Ovary (tissue), 10 donors: ENCODE measurements at places on chromosomes 11 and 22. TPM values are rescaled to one million over a fixed set of nuclear protein-coding genes. Genes with fewer than 3 reads are reported as not detected.

- no peak for DNase-seq
These were observed 173.5 kb downstream of the TTC28 start for GRCh38 chr22:28506150-28506535.

- DNase-seq = no peak
These were observed 235.5 kb upstream of the ANO3 start for GRCh38 chr11:26096451-26096850.

- no peak for DNase-seq
These were observed 295.1 kb upstream of the ANO5 start for GRCh38 chr11:21897752-21898151.

DNA sequence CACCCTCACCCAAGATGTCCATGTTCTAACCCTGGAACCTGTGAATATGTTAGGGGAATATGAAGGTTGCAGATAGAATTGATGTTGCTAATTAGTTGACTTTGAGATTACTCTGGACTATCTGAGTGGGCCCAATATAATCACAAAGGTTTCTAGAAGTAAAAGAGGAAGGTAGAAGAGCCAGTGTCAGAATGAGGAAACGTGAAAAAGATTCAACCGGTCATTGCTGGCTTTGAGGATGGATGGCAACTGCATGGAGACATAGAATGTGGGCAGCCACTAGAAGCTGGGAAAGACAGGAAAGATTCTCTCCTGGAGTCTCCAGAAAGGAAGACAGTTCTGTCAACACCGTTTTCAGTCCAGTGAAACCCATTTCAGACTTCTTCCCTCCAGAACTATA is 86.6 kb downstream of the CLPB start:
- no peak for DNase-seq

DNA sequence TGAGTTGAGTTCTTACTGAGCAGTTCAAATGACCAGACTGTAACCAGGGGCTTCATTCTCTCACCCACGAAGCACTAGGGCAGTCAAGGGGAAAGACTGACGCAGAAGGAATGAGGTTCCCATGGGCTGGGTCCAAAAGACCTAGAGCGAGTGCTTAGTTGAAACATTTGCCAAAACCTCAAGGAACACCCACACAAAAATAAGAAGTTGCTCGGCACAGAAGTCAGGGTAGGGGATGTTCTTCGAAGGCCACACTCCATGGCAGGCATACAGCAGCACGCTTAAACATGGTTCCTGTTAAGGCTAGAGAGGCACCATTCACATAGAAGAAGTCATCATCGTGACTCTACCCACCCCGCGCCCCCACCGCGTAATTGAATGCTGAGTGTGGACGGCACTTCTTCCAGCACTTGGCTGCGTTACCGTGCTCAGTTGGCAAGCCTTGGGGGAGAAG is 52.9 kb downstream of the TIMP3 start:
- no peak for DNase-seq

GRCh38 chr11:77325159-77325558 is 23.7 kb upstream of the GDPD4 start:
- DNase-seq = no peak

- DNase-seq = no peak
These were observed 129.5 kb downstream of the MAML2 start for GRCh38 chr11:96213500-96213899.

DNA sequence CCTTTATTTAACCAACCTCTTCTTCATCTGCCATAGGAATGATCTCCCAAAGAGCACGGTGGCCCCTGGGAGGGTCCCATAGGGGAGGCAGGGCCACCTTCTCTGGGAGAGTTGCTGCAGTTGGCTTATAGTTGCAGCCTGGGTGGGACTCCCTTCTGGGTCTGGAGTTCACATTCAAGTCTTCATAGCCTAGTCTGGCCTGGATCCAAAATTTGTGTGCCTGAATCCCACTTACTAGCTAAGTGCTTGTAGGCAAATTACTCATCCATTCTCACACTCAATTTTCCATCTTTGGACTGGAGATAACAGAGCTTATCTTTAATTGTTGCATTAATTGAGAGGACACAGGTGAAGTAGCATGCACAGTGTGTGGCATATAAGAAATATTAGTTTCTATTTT is 163.6 kb downstream of the GRIK4 start:
- DNase-seq = no peak

DNA sequence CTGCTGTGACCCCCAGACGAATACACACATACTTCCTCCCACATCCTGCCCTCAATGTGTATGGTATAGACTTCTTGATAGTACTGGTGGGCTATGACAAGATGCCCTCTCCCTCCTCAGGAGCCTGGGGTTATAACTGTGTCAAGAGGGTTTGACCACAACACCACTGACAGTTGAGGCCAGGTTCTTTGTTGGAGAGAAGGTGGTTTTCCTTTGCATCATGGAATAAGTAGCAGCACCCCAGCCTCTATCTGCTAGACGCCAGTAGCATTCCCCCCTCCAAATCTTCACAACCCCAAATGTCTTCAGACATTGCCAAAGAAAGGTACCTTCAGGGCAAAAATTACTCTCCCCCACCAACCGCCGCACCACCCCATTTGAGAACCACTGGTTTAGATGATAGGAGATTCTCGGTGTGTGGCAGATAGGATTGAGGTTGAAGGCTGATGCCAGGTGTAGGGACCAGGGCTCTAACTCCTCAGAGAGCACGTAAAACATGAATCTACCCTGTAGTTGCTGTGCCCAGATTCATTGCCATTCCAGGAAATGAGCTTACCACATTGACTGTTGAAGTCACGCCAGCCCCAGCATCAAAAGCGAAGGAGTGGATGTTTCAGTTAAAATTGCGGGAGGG is 5.5 kb upstream of the MYO18B start:
- DNase-seq = no peak

DNA sequence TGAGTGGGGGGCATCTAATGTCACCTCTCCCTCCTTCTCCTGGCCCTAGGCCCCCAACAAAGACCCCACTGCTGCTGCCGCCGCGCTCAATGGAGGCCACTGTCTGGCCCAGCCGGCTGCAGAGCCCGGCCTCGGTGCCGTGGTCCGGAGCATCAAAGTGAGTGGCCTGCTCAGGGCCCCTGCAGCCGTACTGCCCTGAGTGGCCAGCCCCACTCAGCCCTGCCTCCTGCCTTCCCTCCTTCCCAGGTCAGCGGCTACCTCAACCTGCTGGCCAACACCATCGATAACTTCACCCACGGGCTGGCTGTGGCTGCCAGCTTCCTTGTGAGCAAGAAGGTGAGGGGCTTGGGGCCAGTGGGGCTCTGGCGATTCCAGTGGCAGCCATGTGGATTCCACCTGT is 5.0 kb downstream of the SLC39A13 start:
- DNase-seq = no peak

DNA sequence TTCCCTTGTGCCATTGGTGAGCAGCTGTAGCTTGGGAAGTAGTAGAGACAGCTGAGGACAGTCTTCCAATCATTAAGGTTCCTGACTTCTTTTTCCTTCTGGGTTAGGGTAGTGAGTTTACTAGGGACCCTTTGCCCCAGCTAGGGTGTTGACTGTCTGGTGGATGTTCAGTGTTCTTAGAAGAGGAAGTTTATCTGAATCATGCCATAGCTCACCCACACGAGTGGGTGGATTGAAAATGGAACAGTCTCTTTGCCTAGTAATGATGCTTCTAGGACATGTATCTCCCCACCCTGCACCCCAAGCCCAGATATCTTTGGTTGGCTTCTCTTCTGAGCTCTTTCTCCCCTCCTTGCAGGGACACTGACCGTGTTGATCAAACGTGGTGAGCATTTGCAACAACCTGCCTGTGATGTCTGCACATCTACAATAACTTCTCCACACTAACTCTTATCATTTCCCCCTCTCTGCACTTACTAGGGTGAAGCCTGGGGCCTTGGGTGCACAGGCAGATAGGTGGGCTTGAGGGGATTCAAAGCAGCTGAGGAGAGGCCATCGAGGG is 57.1 kb upstream of the HORMAD2 start:
- DNase-seq = no peak

- DNase-seq = no peak
These were observed 291.5 kb downstream of the SWAP70 start for GRCh38 chr11:9955391-9955790.

- DNase-seq = no peak
These were observed 49.1 kb downstream of the KIRREL3 start for GRCh38 chr11:126951465-126951864.

GRCh38 chr11:8333811-8334401 is 70.2 kb upstream of the LMO1 start:
- no peak for DNase-seq

- DNase-seq = no peak
These were observed 156.6 kb upstream of the POU2AF2 start for GRCh38 chr11:111088847-111089355.

GRCh38 chr11:11403763-11404725 is 51.0 kb upstream of the CSNK2A3 start:
- no peak for DNase-seq

DNA sequence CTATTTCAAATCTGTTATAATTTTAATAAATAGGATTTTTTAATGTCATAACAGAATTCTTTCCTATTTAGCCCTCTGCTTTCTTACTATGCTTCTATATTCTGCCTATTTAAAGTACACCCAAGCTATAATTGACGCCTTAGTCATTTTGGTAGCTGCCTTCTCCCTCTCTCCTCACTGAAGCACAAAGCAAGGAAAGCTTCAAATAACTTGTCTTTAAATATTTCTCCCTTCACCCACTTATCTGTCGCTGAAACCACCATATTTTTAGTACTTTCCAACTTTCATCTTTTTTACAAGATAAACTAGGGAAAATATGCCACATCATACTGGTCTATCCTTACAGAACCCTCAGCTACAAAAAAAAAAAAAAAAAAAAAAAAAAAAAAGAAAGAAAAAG is 127.9 kb downstream of the ENTHD1 start:
- DNase-seq = no peak

DNA sequence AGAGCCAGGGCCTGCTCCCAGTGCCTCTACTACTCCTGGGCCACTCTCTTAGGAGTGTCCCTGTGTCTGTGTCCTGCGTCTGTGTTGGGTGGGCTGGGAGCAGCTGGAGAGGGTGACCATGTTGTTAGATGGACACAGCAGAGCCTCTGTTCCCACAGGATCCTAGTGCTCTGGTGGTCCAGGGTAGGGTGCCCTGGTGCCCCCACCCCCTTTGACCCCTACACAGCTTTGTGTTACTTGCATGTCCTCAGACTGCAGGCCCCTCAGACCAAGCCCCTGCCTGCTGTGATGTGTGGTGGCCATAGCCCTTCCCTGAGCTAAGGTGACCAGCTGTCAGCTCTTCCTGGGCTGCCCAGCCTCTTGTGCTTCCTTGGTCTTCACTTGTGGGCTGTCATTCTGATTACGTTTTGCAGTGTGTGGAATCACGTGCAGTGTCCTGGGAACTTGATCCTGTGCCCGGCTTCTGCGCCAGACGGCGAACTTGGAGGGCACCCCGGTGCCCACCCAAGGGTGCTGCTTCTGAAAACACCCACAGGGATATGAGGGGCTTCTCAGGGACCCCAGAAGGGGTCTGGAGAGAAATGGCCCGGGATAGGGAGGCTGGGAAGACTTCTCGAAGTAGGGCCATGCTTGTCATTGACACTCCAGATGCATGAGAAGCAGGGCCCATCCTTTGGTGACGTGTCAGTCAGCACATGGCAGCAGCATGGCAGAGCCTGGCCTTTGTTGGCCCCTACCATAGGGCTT is 1.5 kb downstream of the TANGO2 start:
- no peak for DNase-seq

DNA sequence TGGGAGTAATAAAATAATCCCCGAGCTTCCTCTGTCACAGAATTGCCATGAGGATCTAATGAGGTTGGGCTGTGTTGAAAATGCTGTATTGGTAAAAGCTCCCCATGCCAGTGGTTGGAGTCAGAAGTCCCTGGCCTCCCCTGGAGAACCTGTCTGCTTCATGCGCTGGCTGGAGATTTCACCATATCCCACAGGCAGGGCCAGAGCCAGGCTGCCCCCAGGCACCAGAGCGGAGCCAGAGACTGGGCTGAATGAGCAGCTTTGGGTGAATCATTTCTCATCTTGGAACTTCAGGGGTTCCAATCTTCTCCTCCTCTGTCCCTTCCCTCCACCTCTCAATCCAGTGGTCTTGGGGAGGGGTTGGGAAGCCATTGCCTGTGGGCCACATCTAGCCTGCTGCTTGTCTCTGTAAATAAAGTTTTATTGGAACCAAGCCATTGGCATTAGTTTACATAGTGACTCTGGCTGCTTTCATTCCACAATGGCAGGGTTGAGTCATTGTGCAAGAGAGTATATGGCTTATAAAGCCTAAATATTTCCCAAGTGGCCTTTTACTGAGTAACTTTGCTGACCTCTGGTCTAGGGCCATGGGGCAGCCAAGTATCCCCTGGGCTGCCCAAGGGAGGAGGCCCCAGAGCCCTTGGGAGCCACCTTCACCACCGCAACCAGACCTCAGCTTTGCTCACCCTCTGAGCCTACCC is 35.2 kb downstream of the LRRC10B start:
- DNase-seq = no peak

GRCh38 chr22:47034076-47034808 is 271.8 kb downstream of the TBC1D22A start:
- DNase-seq = no peak

MEI1 gene
- total RNA-seq = 0.50 TPM

CYB5R2 gene
- 23.1 TPM for total RNA-seq

SRSF8 gene
- total RNA-seq = 39.0 TPM

ELP4 gene
- 19.5 TPM for total RNA-seq

OR6X1 gene
- not detected for total RNA-seq

PRRG4 gene
- total RNA-seq = 6.5 TPM

CARNS1 gene
- total RNA-seq = 0.45 TPM

ENTHD1 gene
- total RNA-seq = 0.23 TPM

UCP3 gene
- 1.1 TPM for total RNA-seq

MUC2 gene
- total RNA-seq = 0.10 TPM

CRYBB2 gene
- 0.30 TPM for total RNA-seq

PRG2 gene
- not detected for total RNA-seq

FOLR3 gene
- not detected for total RNA-seq
